ENCODE measurements at places on chromosomes 4 and X.

GRCh38 chr4:133618963-133619362, 469.9 kb downstream of the PCDH10 start:
- no peak for DNase-seq

- no peak for DNase-seq
Measured at GRCh38 chr4:153798901-153799693, 10.2 kb upstream of the SFRP2 start.

- DNase-seq: no peak
Measured at GRCh38 chr4:165010487-165010886, 21.3 kb upstream of the TRIM60 start.

GRCh38 chr4:79964020-79964399, 109.0 kb downstream of the ANTXR2 start:
- no peak for DNase-seq

DNA sequence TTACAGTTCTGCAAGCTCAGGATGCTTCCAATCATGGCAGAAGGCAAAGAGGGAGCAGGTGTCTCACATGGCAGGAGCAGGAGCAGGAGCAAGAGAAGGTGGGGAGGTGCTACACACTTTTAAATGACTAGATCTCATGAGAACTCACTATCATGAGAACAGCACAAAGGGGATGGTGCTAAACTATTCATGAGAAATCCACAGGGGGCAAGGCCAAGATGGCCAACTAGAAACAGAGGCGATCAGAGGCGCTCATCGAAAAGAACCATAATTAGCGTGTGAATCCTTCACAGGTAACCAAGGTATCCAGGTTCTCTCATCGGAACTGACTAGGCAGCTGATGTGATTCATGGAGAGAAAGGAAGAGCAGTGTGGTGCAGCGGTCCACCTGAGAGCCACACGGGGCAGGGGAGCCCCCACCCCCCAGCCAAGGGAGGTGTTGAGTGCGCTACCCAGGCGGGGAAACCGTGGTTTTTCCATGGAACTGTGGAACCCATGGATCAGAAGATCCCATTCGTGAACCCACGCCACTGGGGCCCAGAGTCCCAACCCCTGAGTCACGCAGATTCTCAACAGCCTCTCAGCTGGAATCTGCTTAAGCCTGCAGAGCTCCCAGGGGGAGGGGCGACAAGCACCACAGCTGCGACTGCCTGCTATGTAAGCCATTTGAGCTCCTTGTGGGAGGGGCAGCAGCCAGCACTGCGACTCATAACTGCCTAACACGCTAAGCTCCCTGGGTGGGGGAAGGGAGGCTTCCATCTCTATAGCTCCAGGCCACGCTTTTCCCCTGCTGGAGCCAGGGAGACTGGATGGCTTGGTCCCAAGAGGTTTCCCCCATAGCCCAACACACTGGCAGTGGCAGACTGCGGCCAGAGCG, 46.7 kb downstream of the FGF16 start:
- DNase-seq: no peak

GRCh38 chr4:47827343-47828047, 10.4 kb downstream of the CORIN start:
- no peak for DNase-seq

DNA sequence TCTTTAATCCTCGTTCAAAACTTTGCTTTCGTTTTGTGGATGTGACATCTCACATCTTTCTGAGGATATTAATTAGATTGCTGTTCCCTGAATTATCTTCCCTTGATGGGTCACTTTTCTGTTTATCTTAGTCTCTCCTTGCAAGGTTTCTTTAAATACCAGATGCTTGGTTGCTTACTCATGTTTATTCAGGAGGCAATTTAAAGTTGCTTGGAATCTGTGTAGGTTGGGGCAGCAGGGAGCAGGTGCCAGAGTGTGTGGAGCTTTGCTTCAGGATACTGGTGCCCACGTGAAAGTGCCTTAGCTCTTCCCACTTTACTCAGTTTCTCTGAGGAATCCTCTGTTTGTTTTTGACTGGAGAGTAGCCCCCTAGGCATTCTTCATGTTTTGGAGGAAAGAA, 24.0 kb downstream of the ANAPC4 start:
- no peak for DNase-seq

GRCh38 chr4:16264798-16265197, 38.5 kb upstream of the TAPT1 start:
- DNase-seq: no peak

DNA sequence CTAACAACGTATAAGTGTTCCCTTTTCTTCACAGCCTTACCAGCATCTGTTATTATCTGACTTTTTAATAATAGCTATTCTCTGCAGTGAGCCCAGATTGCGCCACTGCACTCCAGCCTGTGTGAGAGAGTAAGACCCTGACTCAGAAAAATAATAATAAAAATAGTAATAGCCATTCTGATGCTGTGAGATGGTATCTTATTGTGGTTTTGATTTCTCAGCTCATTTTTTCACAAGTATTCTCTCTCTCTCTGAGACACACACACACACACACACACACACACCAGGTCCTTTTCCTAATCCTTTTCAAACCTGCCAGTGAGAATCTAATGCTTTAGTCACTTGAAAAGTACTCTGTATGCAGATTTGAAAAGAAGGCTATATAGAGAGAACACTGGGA, 89.8 kb downstream of the CHIC2 start:
- no peak for DNase-seq

DNA sequence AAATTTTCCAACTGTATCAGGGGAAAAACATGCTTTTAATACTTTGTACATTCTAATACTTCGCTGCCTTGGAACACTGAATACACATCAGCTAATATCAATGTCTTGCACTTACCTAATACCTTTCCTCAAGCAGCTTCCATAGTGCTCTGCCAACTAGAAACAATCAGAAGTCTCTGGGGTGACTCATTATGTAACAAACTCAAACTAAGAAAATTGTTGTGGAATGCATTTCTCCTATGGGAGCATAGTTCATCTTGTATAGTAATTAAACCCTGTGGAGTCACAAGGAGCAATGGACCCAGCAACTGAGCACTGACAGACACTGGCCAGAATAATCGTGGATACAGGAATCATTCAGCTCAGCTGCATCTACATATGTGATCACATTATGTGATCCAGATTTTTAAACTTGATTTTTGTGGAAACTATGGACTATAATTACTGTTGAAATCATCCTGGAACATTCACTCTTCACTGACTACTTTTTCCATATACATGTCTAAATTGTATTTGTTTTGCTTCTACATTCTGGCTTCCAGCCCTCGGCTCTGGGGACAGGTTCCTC, 496.9 kb downstream of the TMA16 start:
- DNase-seq: no peak

DNA sequence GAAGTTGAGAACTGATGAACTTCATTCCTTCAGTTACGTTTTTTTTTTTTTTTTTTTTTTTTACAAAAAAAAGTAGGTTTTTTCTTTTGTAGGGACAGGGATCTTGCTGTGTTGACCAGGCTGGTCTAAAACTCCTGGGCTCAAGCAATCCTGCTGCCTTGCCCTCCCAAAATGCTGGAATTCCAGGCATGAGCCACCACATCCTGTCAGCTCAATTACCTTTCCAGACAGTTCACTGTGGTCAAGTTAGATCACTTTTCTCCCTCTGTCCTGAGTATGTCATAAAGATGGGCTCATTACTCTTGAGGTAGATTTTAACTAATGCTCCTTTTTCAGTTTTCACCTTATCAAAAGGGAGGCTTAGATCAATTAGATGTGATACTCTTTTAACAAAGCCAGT, 10.8 kb upstream of the NR3C2 start:
- no peak for DNase-seq

- no peak for DNase-seq
Measured at GRCh38 chr4:24770032-24770584, 25.3 kb upstream of the SOD3 start.

GRCh38 chrX:46865281-46865680, 28.4 kb downstream of the RP2 start:
- no peak for DNase-seq

- DNase-seq: no peak
Measured at GRCh38 chr4:86921608-86922252, 13.1 kb upstream of the AFF1 start.
